Stimulated activated CD8-positive, alpha-beta memory T cell treated with anti-CD3 and anti-CD28 coated beads, Interleukin-4, amount 100 ng/mL, for 24 hours (primary cell): ENCODE measurements at places on chromosomes 4 and X.

GRCh38 chr4:55338486-55338885 lies 7.6 kb upstream of the SRD5A3 start:
- no peak for DNase-seq

GRCh38 chr4:120693816-120694215 lies 228.7 kb downstream of the PRDM5 start:
- DNase-seq = no peak

DNA sequence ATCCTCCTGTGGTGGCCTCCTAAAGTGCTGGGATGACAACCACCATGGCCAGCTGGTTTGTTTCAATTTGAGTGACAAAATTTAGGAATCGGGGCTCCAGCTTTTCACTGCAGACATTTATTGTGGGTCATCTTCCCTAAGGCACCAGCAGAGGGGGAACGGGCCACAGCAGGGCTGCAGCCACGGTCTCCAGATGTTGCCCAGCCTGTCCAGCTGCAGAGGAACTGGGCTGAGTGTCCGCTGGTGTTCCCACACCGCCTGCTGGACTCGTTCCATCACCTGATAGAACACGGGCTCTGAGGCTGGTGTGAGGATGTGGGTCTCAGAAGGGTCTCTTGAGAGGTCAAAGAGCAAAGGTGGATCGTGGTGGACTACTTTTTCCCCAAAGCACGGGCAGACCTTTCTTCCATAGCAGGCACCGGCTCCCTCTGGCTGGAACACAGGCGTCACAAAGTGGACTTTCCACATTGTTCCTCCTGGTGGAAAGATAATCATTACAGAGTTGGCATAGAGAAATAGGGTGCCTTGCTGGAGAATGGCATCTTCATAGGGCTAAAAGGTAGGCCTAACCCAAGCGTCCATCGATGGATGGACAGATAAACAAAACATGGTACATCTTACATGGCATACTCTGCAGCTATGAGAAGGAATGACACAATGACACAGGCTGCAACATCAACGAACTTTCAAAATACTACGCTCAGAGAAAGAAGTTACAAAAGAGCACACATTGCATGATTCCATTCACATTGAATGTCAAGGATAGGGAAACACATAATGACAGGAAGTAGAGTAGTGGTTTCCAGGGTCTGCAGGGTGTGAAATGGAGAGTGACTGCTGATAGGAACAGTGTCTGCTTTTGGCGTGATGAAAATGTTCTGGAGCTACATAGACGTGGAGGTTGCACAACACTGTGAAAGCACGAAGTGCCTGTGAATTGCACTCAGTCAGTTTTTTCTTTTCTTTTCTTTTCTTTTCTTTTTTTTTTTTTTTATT lies 5.9 kb upstream of the ARSD start:
- DNase-seq = no peak

- DNase-seq = no peak
Measured at GRCh38 chr4:170231377-170231776, 141.6 kb upstream of the AADAT start.

DNA sequence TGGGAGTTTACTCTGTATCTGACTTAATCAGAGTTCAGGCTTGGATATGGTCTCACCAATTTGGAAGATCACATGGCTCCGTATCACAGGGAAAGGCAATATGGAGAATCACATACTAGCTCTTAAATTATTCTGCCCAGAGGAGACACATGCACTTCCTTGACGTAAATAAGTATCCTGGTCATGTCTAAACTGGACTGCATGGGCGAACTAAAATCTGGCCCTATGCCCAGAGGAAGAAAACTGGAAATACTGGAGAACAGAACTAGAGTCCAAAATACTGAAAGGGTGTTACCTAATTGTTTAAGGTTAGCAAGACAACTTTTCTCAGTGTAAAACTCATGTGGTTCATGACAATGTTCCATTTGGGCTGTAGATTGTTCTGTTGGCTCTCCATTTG lies 832.3 kb downstream of the RAB28 start:
- no peak for DNase-seq

GRCh38 chr4:185966997-185967775 lies 101.8 kb upstream of the TLR3 start:
- no peak for DNase-seq

DNA sequence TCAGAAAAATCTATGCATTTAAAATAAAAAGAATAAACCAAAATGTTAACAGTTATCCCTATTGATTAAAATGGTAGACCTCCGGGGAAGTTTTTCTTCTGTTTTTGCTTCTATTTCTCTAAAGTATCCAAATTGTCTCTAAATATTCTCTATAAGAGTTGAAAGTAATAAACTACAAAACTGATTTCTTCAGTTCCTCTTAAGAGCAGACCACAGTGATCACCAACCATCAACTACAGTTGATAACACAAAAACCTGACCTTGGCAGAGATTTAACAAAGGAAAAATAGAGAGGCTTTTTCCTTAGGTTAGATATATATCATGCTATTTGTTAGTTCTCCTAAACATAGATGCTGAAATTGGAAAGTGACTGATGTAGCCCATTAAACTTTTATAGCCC lies 27.3 kb downstream of the DDX60 start:
- DNase-seq = no peak

GRCh38 chrX:101551380-101551767 lies 1.0 kb downstream of the ARMCX1 start:
- no peak for DNase-seq

DNA sequence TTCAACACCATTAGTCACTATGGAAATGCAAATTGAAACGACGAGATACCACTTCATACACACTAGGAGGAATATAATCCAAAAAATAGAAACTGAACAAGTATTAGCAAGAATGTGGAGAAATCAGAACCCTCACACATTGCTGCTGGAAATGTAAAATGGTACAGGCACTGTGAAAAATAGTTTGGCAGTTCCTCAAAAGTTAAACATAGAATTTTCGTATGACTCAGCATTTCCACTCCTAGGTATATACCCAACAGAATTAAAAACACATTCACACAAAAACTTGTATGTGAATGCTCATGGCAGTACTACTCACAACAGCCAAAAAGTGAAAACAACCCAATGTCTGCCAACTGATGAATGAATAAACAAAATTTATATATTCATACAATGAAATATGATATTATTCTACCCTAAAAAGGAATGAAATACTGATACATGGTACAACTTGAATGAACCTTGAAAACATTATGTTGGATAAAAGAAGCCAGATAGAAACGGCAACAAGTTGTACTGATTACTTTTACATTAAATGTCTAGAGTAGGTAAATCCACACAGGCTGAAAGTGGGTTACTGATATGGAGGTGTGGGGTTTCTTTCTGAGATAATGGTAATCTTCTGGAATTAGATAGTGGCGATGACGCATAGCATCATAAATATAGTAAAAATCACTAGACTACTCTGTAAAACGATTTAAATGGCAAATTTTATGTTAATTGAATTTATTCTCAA lies 22.3 kb downstream of the TEC start:
- no peak for DNase-seq

DNA sequence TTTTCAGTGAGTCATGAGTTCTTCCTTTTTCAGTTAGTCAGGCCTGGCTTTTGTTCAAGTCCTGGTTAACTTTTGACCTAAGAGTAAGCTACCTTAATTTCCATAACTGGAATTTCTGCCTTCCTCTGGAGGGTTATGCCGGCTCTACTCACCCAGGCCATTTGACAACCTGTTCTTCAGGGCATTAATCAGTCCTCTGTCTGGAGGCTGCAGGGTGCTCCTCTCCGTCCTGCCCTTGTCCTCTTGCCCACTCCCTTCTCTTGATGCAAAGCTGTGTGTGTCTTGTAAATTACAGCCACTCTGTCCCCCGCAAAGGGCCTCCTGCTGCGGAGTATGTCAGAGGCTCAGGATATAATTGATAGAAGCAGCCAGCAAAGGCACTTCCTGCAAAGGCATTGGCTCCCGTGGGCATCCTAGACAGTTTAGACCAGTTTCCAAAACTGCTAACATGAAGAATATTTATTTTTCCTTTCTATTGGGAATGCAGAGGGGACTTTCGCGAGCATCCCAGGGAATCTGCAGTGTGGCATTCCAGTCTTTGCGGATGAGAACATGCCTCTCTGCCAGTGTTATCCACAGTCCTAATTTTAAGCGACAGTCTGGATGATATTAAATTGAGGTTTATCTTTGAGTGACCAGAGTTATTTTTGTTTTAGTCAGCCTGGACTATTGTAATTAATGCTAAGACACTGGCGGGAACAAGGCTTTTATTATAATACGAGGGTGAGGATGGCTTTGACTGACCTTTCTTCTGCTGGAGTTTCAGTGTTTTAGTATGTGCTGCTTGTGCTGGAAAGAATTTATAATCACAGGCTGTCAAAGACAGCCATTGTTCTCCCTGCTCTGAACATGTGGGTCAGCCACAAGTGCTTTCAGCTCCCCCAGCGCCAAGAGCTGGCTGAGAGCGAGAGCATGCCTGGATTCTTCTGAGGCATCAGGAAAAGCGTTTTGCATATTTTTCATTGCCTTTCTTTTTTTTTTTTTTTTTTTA lies 74.2 kb downstream of the LIMCH1 start:
- no peak for DNase-seq

- DNase-seq = no peak
Measured at GRCh38 chr4:55122235-55122634, 3.2 kb downstream of the KDR start.

DNA sequence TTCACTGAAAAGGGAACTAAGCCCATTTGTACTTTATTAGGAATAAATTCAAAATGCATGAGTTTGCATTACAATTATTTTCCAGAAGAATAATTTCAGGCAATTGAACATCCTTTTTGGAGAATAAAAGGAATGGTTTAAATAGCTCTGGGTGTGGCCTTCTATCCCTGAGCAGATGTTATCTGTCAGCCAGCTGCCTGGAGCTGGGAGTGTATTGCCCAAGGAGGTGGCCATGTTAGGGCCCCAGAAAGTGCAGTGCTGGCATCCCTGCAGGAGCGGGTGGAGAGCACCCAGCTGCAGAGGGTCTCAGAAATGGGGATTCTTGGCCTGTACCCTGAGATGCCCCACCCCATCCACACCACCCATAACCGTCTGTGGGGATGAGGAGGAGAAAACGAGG lies 21.6 kb upstream of the VEGFD start:
- no peak for DNase-seq

- DNase-seq = no peak
Measured at GRCh38 chr4:6270636-6271121, 1.0 kb downstream of the WFS1 start.

GRCh38 chr4:152448038-152448707 lies 87.7 kb downstream of the FBXW7 start:
- no peak for DNase-seq

GRCh38 chrX:122622795-122623194 lies 561.3 kb upstream of the GRIA3 start:
- no peak for DNase-seq

DNA sequence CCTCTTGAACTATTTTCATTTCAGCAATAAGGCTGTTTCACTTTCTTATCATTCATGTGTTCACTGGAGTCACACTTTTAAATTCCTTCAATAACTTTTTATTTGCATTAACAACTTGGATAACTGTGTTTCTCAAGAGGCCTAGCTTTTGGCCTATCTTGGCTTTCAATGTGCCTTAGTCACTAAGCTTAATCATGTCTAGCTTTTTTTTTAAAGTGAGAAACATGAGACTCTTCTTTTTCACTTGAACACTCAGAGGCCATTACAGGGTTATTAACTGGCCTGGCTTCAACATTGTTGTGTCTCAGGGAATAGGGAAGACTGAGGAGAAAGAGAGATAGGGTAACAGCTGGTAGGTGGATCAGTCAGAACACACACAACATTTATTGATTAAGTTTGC lies 64.0 kb upstream of the VCX2 start:
- DNase-seq = no peak
